ENCODE measurements at places on chromosomes 3 and 15.

GRCh38 chr3:171293142-171293782 is 166.9 kb downstream of the TNIK start:
- DNase-seq = no peak

GRCh38 chr15:86906376-86906775 is 826.7 kb downstream of the AGBL1 start:
- DNase-seq = no peak

DNA sequence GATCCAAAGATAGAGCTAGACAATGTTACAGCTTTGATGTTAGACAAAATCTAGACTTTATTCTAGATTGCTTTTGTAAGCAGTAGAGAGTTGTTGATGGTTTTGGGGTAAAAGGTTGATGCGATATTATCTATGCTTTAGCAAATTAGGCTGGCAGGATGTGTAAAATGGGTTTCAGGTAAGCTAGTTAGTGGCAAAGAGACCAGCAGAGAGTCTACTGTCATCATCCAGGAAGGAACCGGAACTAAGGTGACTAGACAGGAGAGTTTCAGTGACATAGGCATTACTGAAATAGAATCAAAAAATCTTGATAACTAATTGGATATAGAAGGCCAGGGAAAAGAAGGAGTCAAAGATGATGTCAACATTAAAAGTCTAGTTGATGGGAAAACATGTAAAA is 11.1 kb downstream of the OR5K2 start:
- DNase-seq = no peak

- no peak for DNase-seq
These were observed 38.4 kb upstream of the SLC6A6 start for GRCh38 chr3:14363991-14364390.

DNA sequence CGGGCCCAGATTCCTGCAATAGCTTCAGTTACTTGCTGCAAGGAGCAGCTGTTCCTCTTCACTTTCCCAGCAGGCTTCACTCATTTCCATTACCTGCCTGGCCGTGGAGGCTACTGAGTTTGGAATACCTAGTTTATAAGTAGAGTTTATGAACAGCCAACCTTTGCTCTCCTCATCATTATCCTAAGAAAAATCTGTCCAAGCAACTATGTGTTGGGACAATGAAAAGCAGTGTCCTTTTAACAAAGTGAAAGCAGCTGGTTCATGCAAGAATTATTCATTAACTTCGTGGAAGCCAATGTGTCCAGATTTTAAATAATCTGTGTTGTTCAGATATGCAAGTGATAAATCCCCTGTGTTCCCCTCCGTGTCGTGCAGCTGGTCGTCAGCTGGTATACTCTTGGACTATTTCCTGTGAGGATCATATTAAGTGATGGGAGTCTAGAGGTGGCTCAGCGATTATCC is 39.3 kb upstream of the SSR3 start:
- no peak for DNase-seq
